ENCODE measurements at places on chromosomes 4 and X.
A peak's percentile ranks its signal among the peaks of the same experiment; 100 is the strongest.

DNA sequence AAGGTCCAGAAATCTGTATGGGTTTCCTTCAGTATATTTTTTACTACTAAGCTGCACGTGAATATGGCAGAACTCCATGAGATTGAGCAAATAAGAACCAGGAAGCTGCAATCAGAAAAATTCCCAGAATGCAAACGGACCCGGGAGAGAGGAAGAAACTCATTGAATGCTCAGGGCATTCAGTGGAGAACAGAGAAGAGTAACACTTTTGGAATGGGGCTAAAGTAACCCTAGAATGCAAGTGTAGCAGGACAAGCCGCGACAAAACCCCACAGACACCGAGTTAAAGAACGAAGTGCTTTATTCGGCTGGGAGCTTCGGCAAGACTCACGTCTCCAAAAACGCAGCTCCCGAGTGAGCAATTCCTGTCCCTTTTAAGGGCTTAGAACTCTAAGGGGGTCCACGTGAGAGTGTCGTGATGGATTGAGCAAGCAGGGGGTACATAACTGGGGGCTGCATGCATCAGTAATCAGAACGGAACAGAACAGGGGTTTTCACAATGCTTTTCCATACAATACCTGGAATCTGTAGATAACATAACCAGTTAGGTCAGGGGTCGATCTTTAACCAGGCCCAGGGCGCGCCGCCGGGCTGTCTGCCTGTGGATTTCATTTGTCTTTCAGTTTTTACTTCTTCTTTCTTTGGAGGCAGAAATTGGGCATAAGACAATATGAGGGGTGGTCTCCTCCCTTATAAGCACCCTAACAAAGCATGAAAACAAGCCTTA lies 56.4 kb downstream of the RAB28 start:
- no peak for DNase-seq

GRCh38 chr4:121980643-121981042 lies 28.8 kb upstream of the TRPC3 start:
- DNase-seq = peak; percentile 26

- peak; percentile 2 for DNase-seq
Measured at GRCh38 chrX:43018031-43018430, 240.1 kb upstream of the PPP1R2C start.

GRCh38 chr4:106694232-106694631 lies 325.7 kb upstream of the GIMD1 start:
- DNase-seq = no peak

- peak; percentile 86 for DNase-seq
Measured at GRCh38 chr4:124060261-124060918, 652.1 kb downstream of the ANKRD50 start.

DNA sequence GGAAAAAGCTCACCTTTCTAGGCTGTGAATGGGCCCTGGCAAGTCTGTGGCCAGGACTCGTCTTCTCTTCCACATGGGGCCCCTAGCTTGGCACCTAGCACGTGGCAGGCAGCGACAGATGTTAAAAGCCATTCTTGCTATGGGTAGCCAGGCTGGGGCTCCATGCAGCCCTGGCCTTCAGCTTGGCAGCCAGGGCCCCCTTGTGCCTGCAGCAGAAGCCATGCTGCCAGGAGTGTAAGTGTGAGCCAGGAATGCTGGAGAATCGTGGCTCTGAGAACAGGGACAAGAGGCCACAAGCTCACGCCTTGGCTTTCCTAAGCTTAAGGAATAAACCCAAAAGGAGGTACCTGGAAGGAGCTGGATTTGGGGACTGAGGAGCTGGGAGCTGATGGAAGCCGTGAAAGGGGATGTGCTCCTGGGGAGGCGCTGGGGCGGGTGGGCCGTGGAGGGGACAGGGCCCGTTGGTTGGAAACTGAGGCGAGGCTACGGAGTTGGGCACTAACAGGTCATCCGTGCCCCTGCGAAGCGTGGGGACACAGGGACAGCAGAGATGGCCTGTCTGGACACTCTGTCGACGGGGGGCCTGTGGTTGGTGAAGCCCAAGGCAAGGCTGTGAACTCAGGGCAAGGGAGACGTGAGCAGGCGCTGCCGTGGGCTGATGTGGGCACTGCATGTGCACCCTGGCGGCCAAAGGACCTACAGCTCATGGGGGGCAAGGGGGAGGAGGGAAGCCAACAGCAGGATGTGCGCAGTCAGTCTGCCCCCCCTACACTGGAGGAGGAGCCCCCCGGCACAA lies 895 bp upstream of the OPN1LW start:
- no peak for DNase-seq

DNA sequence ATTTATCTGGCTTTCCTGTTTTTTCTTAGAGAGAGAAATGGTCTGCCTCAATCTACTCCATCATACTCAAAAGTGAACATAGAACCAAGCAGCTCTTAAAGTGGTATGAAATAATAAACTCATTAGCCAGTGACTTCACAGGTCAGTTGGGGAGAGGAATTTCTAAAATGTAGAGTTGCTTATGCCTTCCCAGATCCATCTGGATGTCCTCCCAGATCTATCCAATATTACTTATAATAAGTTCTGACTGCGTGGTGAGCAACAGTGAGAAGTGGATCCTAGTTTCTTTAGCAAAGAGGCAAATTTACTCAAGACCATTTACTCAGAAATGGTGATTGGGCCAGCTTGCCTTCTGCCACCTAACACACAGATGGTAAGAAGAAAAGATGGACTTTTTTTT lies 748.0 kb downstream of the PCDH18 start:
- DNase-seq = no peak

- no peak for DNase-seq
Measured at GRCh38 chrX:9087271-9088040, 53.5 kb upstream of the FAM9B start.

DNA sequence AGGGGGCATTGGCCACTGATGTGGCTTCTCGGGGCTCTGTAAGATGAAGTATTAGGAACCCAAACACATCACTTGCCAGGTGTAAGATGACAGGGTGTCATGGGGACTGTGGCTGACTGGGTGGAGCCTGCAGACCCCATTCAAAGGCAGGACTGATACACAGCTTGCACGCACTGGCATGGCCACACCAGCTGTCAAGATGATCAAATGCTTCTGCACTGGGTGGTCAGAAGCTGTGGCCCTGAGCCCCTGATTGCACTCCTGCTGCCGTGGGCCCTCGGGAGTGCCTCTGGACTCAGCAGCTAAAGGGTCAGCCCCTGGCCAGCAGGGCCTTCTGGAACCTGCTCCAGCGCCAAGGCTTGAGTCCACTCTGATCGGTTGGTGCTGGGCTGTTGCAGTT lies 48.8 kb upstream of the GRPEL1 start:
- DNase-seq = no peak

DNA sequence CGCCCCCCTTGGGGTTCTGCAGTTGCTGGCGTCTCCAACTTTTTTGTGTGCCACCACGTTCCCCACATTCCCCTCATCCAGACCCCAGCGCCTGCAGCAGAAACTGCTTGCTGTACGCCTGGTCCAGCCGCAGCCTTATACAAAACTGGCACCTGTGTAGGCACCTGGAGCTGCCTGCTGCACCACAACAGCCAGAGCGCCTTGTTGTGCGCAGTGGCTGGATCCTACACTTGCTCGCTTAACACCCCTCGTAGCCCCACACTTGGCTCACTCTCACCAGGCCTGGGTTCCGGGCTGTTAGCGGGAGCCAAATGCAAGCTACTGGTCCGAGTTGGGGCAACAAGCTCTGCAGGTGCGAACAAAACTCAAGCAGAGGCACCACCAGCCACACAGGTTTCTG lies 136.8 kb downstream of the TECRL start:
- no peak for DNase-seq

- DNase-seq = peak; percentile 18
Measured at GRCh38 chr4:602559-602942, 22.8 kb upstream of the PDE6B start.

- peak; percentile 25 for DNase-seq
Measured at GRCh38 chr4:1055721-1056590, 44.5 kb downstream of the FGFRL1 start.

- peak; percentile 16 for DNase-seq
Measured at GRCh38 chr4:137253949-137254348, 278.3 kb downstream of the PCDH18 start.

DNA sequence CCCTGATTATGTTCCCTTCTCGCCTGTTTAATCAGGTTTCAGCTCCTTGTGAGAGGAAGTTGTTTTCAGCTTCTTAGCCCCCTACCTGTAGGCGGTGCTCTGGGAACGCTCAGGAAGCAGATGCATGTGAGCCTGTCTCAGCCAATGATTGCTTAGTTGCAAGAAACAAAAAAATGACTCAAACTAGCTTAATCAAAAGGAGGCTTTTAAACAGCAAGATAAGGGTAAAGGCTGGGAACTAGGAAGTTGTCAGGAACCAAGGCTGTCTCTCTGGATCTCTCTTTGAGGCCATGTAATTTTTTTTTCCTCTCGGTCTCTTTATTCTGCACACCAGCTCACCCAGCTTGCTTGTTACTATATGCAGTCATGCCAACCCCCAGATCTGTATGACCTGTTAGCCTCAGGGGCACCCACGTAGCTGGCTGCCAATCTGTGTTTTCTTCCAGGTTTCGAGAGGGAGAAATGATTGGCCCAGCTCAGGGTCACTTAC lies 109.1 kb downstream of the PTTG2 start:
- peak; percentile 94 for DNase-seq

DNA sequence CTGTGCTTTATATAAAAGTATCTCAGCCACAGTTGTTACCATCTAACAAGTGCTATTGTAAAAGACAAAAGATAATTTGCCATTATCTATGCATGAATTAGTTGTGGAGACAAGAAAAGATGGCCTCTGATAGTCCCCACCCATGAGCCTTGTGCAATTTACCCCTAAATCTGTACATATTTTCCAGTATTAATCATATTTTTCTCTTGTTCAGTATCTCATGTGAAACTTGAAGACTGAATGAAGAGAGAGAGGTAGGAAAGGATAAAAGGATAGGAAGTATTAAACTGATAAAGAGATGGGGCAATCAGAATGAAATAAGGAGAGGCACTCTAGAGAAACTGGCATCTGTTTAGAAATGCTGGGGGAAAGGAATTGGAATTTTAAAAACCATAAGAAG lies 3.7 kb downstream of the MYOZ2 start:
- DNase-seq = peak; percentile 44

DNA sequence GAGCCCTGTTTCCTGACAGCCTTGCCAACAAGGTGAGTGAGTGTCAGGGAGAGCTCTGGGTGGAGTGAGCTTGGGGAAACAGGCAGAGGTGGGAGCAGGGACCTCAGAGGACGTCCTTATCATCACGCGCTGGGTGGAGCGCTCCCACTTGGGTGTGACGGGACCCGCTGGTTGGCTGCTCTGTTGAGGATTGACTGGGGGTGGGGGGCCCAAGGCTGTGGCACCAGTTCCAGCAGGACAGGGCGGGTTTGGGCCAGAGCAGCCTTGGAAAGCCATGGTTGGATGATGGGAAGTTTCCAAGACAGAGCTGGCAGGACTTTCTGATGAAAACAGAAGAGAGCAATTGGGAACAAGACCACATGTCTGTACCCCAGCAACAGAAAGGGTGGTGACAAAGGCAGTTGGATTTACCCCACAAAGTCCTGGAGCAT lies 3.0 kb upstream of the PCGF3 start:
- DNase-seq = no peak

GRCh38 chr4:47525154-47525819 lies 40.2 kb downstream of the ATP10D start:
- DNase-seq = peak; percentile 95

DNA sequence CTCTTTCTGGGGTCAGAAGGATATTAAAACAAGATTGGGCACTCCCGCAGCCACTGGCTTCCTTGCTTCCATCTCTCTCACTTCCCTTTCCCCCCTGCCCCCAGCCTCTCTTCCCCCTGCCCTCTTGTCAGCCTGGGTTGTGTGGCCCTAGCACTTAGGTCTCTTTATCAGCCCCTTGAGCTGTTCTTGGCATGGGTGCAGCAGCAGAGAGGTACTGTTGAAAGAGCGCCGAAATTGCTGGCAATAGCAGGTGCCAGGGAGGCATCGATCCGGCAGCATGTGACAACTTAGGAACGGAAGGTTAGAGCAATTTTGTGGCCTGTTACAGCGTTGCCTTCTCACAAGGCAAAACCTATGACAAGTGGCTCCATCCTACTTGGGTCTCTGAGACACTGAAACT lies 333.1 kb upstream of the IGFBP7 start:
- no peak for DNase-seq

- peak; percentile 79 for DNase-seq
Measured at GRCh38 chr4:153083447-153083947, 120.7 kb upstream of the TRIM2 start.

DNA sequence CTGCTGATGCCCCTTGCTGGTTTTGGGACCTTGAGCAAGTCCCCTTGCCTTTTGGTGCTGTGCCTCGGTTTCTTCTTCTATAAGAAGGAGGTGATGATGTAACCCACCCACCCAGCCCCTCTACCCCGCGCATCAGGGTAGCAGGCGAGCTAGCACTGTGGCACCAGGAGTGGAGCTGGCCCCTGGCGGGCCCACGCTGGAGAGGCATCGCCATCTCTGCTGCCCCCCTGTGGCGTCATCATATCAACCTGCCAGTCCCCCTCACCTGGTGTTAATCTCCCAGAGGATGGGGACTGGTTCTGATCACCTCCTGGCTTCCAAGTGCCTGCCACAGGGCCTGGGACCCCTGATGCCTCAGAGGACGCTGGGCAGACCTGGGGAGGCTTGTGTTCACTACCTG lies 6.3 kb upstream of the SORCS2 start:
- no peak for DNase-seq

GRCh38 chrX:53155512-53156206 lies 61.7 kb downstream of the KANTR start:
- DNase-seq = no peak

GRCh38 chr4:48350871-48351270 lies 9.5 kb downstream of the SLAIN2 start:
- no peak for DNase-seq

DNA sequence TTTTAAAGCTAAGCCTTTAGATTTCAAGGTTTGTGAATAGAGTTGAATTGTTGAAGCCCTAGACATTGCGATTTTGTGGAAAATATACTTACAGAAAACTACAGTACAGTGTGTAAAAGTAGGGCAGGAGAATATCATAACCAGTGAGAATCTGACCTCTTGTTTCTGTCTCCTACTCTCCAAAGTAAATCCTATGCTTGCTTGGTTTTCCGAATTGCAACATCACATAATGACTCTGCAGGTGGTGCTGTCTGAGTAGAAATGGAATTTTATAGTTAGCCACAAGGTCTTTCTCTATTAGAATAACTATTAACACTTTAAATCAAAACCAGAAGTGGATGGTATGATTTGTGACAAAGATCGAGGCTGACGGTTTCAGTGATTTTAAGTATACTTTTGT lies 505.6 kb downstream of the RAPGEF2 start:
- no peak for DNase-seq

DNA sequence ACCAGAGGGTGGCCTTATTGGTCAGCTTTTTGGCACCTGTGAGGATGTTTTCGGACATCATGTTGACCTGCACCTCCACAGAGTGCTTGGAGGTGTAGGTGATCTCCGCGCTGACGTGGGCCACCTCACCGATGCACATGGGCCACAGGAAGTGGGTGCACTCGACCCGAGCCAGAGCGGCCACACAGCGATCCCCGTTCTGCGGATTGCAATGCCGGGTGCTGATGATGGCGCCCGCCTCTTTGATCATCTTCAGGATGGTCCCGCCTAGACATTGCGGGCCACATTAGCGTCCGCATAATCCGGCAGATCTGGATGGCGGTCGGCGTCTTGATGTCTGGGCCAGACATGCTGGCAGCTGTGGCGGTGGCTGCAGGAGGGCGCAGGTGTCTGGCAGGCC lies 12.9 kb upstream of the N4BP2 start:
- DNase-seq = no peak
